ENCODE measurements at places on chromosomes 11 and 22.

GRCh38 chr11:115505175-115505574 is 960 bp upstream of the CADM1 start:
- no peak for DNase-seq

- no peak for DNase-seq
Observed at GRCh38 chr22:46878191-46878948, 115.9 kb downstream of the TBC1D22A start.

- DNase-seq, result no peak
Observed at GRCh38 chr11:124493016-124493655, 47.6 kb upstream of the OR8B8 start.

DNA sequence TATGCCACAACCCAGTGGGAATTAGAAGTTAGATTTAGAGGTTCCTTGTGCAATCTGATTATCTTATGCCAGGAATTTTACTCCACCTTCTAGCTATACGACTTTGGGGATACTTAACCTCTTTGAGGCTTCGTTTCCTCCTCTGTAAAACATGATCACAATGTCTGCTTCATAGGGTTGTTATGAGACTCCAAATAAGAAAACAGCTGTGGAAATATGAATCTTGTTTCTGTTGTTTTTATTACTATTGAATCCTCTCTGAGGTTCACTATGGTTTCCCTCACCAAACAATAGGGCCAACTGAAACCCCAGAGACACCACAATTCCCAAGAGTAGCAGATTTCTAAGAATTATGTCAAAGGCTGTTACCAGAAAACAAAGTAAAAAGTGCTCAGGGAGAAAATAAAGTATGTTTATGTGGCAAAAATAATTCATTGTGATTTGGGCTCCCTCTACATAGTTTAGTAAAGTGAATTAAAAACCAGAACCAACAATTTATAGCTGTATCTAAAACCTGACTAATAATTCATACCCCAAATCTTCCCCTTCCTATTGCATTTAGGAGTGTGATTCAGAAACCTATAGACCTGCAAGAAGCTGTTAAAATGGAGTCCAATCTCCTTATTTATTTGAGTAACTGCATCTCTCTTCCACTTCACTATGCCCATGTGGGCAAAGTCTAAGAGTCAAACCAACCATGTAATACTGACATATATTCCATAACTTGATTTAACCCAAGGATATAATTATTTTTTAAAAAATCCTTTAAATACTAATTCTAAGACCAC is 38.4 kb downstream of the AMBRA1 start:
- no peak for DNase-seq

DNA sequence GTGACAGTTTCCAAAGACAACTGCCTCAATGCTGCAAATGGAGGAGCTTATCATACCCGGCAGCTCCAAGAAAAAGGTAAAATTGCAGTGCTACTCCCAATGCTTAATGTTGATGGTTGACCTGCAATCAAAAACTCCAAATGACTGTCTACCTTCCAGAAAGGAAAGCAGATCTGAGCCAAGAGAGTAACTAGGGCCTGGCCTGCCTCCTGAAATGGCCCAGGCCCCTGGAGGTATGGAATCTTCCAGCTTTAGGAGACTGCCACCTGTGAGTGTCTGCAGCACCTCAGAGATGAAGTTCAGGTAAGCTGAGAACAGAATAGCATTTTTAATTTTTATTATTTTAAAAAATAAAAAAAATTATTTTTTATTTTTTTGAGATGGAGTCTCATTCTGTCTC is 23.7 kb downstream of the EXPH5 start:
- DNase-seq, result no peak

GRCh38 chr11:95414217-95414616 is 183.2 kb upstream of the SESN3 start:
- DNase-seq, result no peak

DNA sequence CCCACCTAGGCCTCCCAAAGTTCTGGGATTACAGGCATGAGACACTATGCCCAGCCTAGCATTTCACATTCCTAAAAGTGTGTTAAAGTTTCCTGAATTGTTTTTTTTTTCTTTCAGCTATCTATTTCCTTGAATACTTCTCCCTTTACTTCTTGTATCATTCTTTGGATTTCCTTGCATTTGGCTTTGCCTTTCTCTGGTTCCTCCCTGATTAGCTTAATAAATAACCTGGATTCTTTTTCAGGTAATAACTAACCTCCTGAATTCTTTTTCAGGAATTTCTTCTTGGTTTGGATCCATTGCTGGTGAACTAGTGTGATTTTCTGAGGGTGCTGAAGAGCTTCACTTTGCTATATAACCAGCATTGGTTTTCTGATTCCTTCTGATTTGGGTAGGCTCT is 47.9 kb downstream of the MRGPRX2 start:
- DNase-seq, result no peak

- no peak for DNase-seq
Observed at GRCh38 chr11:75813622-75814039, 1.4 kb upstream of the UVRAG start.

DNA sequence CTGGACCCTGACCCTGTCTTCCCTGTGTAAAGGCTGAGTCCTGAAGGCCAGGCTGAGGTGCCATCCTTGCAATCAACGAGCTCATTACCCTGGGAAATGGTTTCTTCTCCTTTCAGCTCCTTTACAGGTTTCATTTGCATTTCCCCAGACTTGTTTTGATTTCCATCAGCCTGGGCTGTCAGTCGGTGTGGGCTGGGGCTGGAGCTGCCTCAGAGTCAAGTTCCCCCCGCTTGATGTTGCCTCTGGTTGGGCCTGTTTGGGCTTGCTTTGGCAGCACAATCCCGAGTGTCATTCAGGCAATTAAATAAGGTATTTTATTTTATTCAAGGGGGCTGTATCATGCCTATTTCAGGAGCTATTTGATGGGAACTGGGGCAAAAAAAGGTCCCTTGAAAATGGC is 424.9 kb downstream of the INSC start:
- no peak for DNase-seq

GRCh38 chr11:130947889-130948288 is 31.6 kb upstream of the SNX19 start:
- DNase-seq, result no peak

DNA sequence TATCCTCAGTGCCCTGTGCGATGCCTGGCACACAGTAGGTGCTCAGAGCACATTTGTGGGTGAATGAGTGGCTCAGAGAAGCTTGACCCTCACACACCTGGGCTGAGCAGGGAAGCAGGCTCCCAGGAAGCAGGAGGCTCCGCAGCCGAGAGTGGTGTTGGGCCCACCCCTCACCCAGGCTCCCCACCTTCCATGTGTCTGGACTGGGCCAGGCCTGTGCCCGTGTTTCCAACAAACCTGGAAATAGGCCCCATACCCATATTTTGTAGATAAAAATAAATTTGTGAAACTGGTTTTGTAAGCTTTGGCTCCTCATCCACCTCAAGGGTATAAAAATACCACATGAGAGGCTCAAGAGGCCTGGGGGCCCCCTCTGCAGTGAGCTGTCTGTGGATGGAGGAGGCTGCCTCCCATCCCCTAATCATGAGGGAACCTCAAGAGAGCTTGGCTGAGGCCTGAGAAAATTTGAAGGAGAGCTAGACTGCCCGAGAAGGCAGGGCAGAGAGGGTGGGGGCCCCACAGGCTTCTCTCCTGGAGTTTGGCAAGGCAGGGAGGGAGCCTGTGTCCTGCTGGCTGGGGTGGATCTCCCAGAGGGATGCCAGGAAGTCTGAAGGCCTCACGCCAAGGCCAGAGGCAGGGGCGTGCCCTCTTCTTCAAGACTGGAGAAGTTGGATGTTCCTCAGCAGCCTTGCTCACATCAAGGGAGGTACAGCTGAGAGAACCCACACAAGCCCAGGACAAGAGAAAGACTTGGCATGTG is 147.0 kb upstream of the NECTIN1 start:
- no peak for DNase-seq

DNA sequence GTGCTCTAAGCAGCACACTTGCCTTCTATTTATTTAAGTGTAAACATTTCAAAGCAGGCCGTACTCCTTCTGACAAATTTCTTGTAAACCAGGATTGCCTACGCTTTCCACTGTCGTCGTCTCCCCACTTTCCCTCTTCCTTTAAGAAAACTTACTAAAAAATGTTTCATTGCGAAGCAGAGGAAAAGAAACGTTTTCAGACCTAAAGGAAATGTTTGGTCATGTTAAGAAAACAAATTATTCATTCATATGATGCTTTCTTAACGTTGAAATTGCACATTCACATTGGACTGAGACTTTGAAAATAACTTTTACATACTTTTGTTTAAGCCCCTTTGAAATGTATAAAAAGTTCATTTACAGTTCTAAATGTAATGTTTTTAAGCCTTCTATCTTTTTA is 106.0 kb downstream of the EMSY start:
- no peak for DNase-seq

GRCh38 chr11:129846508-129847335 is 31.1 kb downstream of the TMEM45B start:
- no peak for DNase-seq

DNA sequence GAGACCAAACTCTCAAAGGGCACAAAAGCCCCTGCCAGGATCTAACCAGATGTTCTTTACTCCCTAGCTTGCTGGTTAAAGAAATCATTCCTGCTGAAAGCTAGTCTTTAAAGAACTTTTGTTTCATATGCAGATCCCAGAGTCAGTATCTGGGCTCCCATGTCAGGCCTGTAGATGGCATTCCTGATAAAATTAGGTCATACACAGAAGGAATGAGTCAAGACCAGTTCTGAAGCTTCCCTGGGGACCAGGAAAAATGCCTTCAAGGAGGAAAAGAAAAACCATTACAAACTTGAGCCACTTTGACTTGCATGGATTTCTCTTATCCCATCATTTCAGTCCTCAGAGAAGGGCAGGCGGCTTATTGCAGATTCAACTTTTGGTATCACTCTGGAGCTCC is 5.9 kb downstream of the DBX1 start:
- no peak for DNase-seq
